ENCODE measurements at places on chromosomes 4 and X. TPM values are rescaled to one million over a fixed set of nuclear protein-coding genes. Genes with fewer than 3 reads are reported as not detected.

The UCHL1 gene
- 1.3 TPM for total RNA-seq

The ASB12 gene
- not detected for total RNA-seq

The NLGN3 gene
- 0.44 TPM for total RNA-seq

The SPATA4 gene
- 0.21 TPM for total RNA-seq

The CT45A2 gene
- total RNA-seq, result not detected

The XAGE1A gene
- total RNA-seq, result not detected

The HOPX gene
- not detected for total RNA-seq

DNA sequence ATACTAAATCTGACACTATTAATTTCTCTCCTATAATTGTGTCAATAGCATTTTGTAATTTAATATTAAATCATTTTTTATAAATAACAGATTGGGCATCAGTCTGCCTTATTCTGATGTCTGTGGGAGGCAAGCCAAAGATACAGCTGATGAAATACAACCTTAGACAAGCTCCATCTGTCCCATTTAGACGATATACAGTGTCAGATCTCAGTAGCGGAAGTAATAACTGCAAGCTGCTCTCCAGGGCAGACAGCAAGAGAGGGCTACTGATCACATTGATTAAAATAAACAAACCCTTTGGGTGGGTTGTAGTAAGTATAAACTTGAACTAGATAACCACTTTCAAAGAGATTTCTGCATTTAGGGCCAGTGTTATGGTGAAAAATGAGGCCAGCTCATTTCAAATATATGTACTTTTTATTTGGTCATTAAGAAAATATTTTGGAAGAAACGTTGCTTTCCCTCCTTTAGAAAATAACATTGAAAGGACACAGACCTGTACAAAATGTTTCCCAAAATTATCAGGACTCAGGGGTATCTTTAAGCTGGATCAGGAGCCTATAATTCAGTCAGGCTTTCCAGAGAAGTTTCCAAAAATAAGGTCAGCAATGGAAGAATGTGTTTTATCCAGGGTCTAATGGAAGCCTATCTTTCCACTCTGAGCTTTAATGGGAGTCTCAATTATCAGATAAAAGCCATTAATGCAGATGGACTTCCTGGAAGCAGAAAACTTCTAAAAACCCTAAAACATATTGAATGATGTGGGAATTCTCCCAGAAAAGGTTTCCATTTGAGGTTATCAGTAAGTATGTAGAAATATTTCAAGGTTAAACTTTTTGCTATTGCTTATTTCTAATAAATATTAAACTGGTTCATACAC is 1028.8 kb upstream of the IGFBP7 start:
- no peak overlapping the region for H3K27ac ChIP-seq
- no peaks in the 10 kb centered on the region for H3K36me3 ChIP-seq
- no peak overlapping the region for H3K4me3 ChIP-seq
- no peaks in the 10 kb centered on the region for H3K4me1 ChIP-seq

DNA sequence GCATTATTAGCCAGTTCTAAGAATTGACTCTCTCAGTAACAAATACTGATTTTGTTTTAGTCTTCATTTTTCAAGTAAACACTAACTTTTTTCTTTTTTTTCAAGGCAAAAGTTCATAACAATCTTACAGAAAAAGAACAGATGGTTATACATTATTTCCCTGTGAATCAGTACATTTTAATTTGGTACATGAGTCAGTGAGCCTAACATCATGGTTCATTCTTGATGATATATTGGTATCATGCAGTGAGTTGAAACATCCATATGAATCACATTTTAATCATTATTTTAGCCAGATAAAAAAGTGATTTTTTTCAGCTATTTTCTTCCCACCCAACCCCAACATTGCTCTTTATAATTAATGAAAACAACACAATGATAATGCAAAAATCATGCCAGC is 184.3 kb upstream of the TACR3 start:
- no peak for DNase-seq
- no peaks in the 10 kb centered on the region for H3K36me3 ChIP-seq
- H3K27ac ChIP-seq, result no peak overlapping the region
- H3K27me3 ChIP-seq, result no peaks in the 10 kb centered on the region

- H3K36me3 ChIP-seq, result no peaks in the 10 kb centered on the region
- peak; percentile 4 for DNase-seq
- peaks cover 13% of the 10 kb centered on the region for H3K4me1 ChIP-seq
- H3K27ac ChIP-seq, result peak overlapping the region; percentile 47
Measured at GRCh38 chr4:97404876-97405523, 738.3 kb downstream of the STPG2 start.

- no peaks in the 10 kb centered on the region for H3K27me3 ChIP-seq
- no peak overlapping the region for H3K4me3 ChIP-seq
- H3K36me3 ChIP-seq, result peaks cover 4% of the 10 kb centered on the region
- DNase-seq, result no peak
Measured at GRCh38 chr4:1794809-1795298, 1.8 kb downstream of the FGFR3 start.

DNA sequence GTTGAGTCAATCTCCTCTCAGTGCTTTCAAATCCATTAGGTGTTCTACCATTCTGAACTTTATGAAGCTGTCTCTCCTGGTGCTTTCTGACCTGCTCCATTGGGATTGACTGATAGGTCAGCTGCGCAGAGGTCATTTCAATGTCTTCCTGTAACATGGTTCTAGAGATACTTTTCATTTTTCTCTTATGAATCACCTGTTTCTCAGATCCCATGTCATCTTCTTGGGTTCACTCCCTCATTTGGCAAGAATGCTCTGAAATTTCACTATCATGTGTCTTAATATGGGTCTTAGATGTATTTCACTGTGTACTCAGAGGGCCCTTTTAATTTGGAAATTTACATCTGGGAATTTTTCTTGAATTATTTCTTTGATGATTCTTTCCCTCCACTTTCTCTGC is 13.8 kb upstream of the PGM2 start:
- no peak overlapping the region for H3K4me3 ChIP-seq
- H3K4me1 ChIP-seq, result peaks cover 9% of the 10 kb centered on the region
- H3K27me3 ChIP-seq, result no peaks in the 10 kb centered on the region
- no peaks in the 10 kb centered on the region for H3K36me3 ChIP-seq

DNA sequence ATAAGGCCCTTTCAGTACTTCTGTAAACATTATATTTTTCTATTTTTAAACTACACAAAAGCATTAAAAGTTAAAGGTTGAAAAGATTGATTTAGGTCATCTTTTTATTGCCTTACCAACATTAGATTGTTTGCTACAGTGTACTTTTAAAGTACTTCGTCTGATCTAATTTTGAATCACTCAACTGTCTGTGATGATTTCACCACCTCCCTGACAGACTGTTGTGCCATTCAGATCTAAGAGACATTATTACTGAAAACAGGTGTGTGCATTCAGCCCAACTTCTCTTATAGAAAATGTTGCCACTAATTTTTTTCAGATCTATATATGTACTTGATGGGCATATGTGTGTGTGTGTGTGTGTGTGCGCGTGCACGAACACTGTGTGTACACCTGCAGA is 39.3 kb downstream of the GASK1B start:
- H3K4me3 ChIP-seq, result no peak overlapping the region
- DNase-seq, result no peak
- no peaks in the 10 kb centered on the region for H3K36me3 ChIP-seq
- H3K4me1 ChIP-seq, result peaks cover 14% of the 10 kb centered on the region
- H3K27ac ChIP-seq, result no peak overlapping the region

- no peak overlapping the region for H3K27ac ChIP-seq
- H3K4me1 ChIP-seq, result no peaks in the 10 kb centered on the region
- H3K27me3 ChIP-seq, result no peaks in the 10 kb centered on the region
Measured at GRCh38 chr4:153114771-153115321, 89.4 kb upstream of the TRIM2 start.

DNA sequence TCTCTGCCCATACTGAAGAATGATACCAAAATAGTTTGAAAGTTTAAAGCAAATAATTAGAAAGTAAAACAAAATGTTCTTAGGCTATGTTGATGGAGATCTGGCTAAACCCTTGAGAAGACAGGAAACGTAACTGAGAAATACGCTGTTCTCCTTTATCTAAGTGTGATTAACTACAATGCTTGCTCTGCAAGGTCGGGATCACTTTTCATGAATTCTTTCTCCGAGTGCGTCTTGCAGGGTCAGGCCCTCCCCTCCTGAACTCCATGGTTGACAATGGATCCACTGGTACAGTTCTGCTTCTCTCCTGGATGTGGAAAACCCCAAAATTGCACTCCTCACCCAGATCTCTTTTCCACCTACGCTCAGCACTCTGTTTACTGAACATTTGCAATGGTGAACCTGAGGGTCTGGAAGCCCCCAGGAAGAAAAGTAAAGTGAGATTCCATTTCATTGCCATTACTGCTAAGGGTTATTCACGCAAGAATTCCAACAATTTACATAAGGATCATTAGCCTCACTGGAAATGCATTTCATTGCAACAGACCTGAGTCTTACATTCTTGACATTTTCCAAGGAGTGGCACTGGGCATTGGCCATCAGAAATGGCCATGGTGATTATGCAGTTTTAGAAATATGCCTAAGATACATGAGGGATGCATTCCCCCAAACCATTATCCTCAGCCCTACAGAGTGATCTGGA is 24.6 kb upstream of the WWC2 start:
- DNase-seq, result no peak
- H3K27me3 ChIP-seq, result no peaks in the 10 kb centered on the region
- H3K36me3 ChIP-seq, result peaks cover 1% of the 10 kb centered on the region
- H3K27ac ChIP-seq, result no peak overlapping the region
- no peaks in the 10 kb centered on the region for H3K4me1 ChIP-seq
- no peak overlapping the region for H3K4me3 ChIP-seq

DNA sequence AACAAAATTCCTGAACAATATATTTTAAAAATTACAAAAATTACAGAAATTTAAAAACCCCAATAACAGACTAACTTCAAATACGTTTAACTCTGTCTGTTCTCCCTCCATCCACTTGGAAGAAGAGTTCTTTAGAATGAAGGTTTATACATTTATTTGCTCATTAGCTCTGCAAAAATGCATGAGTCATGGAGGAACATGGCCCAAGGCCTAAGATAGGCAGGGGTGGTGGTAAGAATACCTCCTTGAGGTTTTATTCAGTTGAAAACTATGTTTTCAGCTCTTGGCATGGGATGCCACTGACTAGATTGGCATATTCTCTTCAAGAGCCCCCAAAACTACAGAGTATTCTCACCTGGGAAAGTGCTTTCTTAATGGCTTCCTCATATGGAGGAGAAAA is 8.8 kb upstream of the LRRC66 start:
- no peaks in the 10 kb centered on the region for H3K27me3 ChIP-seq
- H3K4me1 ChIP-seq, result peaks cover 14% of the 10 kb centered on the region
- H3K36me3 ChIP-seq, result peaks cover 28% of the 10 kb centered on the region
- DNase-seq, result peak; percentile 74

- no peak overlapping the region for H3K4me3 ChIP-seq
- H3K36me3 ChIP-seq, result no peaks in the 10 kb centered on the region
- H3K27ac ChIP-seq, result no peak overlapping the region
- no peaks in the 10 kb centered on the region for H3K4me1 ChIP-seq
Measured at GRCh38 chr4:21991050-21991449, 42.5 kb upstream of the KCNIP4 start.

DNA sequence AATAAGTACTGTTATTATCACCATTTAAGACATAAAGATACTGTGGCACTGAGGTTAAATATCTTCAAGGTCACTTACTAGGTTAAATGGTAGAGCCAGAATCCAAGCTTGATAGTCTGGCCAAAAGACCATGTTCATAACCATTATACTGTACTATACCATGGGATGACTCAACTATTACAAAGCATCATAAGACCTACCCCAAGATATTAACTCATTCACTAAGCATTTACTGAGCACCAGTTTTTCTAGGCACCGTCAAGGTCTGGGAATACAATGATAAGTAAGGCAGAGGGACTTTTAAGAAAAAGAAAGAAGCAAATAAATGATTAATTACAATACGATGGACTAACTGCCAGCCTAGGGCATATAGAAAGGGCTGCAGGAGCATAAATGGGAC is 95.5 kb upstream of the KCTD8 start:
- H3K4me1 ChIP-seq, result no peaks in the 10 kb centered on the region
- H3K27ac ChIP-seq, result no peak overlapping the region
- H3K4me3 ChIP-seq, result no peak overlapping the region
- H3K27me3 ChIP-seq, result no peaks in the 10 kb centered on the region

GRCh38 chr4:181946902-181947301 is 296.3 kb upstream of the TENM3 start:
- no peak for DNase-seq
- H3K27ac ChIP-seq, result no peak overlapping the region
- peaks cover 6% of the 10 kb centered on the region for H3K4me1 ChIP-seq

- no peak overlapping the region for H3K27ac ChIP-seq
- no peaks in the 10 kb centered on the region for H3K27me3 ChIP-seq
- H3K4me3 ChIP-seq, result no peak overlapping the region
- no peaks in the 10 kb centered on the region for H3K36me3 ChIP-seq
Measured at GRCh38 chr4:105652286-105652888, 56.1 kb downstream of the INTS12 start.

GRCh38 chrX:132489578-132490419 is 961 bp upstream of the MBNL3 start:
- peaks cover 13% of the 10 kb centered on the region for H3K4me1 ChIP-seq
- peak overlapping the region; percentile 83 for H3K4me3 ChIP-seq
- peaks cover 31% of the 10 kb centered on the region for H3K27me3 ChIP-seq
- peak overlapping the region; percentile 79 for H3K27ac ChIP-seq
- DNase-seq, result peak; percentile 35
- no peaks in the 10 kb centered on the region for H3K36me3 ChIP-seq

All from MCF 10A (cell line).